ENCODE measurements at places on chromosomes 1 and 21.

GRCh38 chr21:15241997-15242736 lies 177.4 kb upstream of the NRIP1 start:
- DNase-seq = no peak

DNA sequence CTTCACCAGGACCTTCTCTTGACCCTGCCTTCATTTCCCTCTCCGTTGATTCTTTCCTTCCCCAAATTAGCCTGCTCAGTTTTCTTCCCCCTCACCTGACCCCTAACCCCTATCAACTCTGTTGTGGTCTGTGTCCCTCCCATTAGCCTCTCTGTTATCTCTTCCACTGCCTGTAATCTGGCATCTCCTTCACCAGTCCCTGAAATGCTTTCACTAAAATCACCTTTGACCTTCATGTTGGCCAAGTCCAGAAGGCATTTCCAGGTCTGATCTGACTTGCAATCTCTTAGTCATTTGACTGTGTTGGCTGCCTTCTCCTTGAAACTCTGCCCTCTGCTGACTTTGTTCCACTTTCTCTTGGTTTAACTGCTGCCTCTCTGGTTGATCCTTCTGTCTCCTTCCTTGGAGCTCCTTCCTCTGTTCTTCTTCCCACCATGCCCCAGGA lies 28.2 kb downstream of the ATP8B2 start:
- no peak for DNase-seq

DNA sequence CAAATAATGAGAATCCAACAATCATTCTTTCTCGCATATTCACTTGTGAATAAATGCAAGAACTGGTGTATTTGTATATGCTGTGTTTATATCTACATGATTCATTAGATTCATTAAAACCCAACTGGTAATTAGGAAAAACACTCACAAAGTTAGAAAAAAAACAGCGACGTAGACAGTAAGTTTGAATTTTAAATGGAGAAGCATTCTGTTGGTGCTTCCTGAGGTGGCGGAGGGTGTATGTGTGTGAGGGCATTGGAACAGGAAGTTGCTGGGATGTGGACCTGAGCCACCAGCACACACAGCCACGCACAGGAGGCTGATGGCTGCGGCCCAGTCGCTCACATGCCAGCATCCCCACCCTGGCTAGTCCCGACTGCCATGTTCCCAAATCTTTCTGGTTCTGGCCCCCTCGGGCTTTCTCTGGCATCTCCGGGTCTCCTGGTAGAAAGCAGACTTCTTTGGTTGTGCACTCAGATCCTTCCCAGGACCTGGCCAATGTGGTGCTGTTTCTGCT lies 121.6 kb upstream of the IRF2BP2 start:
- DNase-seq = peak; percentile 41

- DNase-seq = no peak
Observed at GRCh38 chr1:205925736-205926135, 17.5 kb downstream of the SLC26A9 start.

DNA sequence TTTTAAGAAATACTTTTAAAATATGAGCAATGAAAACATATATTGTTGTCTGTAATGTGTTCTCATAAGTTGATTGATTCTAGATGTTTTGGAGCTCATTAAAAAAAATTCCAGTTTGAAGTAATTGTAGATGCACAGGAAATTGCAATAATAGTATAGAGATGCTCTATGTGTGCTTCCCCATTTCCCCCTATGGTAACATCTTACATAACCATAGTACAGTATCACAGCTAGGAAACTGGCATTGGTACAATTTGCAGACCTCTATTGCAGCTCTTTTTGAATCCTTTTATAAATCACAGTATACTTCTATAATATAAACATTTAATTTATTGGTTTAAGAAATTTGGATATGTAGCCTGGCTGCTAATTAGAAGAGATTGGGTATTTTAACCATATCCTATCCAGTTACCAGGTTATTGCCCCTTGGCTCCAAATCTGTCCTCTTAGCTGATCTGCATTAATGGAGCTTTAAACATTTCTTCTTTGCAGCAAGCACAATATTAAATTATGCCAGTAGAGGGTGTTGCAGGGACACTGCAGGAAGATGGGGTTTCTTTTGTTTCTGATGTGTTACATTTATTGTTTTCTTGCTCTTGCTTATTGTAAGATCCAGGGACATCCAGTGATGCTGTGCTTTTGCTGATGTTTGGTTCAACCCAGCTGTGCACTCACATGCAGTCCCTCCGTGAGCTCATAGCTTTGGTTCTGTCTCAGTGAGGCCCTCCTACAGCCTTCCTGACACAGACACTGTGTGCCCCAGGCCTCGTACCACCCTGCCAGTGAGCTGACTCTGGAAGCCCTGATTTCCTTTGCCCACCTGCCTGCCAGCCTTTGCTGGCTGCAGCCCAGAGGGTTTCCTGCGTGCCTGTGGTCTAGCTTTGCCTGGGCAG lies 103.3 kb downstream of the RABGAP1L start:
- no peak for DNase-seq

- DNase-seq = no peak
Observed at GRCh38 chr1:44515416-44515815, 110.4 kb downstream of the RNF220 start.

DNA sequence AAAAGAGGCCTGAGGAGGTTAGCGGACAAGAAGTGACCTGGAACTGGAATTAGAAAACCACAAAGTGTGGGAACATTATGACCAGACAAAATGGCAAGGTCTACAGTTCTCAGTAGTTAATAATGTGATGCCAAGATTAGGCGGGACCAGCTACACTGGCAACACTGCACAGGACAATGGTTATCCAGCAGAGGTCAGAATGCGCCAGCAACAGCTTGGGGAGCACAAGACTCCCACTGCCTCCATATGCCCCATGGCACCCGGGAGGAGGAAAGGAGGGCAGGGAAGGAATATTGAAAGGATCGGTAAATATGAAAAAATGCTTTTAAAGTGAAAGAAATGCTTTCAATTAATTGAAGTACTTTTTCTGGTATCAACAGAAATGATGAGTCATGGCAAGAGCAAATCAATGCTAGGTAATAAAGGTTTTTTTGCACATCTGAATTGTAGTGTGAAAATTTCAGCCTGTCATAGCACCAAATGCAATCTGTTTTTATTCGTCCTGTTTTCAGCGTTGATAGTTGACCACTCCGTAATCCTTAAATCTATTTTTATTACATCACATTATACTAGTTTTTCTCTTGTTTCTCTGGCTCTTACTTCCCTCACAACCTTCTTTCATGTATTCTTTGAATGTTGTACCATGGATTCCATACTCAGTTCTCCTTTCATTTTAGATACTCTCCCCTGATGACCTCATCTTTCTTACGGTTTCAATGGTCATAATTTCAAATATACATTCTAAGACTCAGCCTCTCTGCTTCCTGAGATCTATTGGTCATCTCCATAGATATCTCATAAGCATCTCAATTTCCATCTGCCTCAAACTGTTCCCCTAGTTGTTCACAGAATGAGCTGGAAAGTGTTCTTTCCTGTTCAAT lies 30.7 kb downstream of the VCAM1 start:
- DNase-seq = no peak

DNA sequence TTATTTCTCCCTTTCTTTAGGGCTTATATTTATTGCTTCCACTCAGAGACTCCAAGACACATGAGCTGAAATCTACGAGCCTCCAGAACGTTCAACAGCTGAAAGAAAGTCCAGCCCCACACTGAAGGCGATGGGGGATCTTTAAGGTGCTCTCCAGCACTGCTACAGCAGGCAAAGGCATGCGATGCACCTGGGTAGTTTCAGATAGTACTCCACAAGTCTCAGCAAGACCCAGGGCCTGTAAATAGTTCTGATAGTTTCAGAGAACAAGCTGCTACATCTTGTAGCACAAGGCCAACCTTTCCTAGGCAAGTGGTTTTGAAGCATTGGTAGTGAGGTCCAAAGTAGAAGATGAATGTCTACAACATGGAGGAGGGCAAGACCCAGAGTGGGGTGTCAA lies 2.2 kb upstream of the HSD3B1 start:
- DNase-seq = no peak

GRCh38 chr1:29800120-29800519 lies 563.8 kb downstream of the PTPRU start:
- no peak for DNase-seq

DNA sequence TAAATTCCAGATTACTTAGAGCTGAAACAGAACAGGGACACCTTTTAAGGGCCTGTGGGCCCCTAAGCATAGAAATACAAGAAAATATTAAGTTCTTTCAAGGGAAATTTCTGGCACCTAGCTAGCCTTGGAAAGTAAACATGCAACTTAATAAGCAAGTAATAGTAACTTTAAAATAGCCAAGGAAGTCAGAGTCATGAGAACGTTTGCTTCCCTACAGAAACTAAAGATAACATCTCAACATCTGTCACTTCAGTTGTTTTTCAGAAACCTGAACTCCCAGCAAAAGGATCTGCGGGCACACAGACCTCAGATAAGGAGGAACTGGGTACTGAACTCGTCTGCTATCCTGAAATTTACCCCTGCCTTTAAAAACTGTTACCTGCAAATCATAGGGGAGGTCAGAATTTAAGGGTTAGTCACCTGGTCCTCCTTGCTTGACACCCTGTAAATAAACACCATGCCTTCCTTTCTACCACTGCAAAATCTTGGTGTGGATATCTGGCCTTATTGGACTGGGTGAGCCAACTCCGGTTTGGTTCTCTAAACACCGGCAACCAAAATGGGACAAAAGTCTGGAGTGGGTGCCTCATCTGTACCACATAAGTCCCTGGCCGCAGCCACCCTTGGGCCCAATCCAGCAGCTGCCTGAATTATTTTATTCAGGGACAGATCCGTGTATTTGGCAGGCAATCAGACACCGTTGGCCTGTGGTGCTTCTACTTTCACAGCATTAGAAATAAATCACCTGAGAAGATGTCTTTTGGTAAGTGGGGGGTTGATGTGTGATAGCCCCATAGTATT lies 27.9 kb downstream of the NRDC start:
- DNase-seq = no peak

GRCh38 chr1:43134068-43134467 lies 38.0 kb downstream of the EBNA1BP2 start:
- DNase-seq = no peak

DNA sequence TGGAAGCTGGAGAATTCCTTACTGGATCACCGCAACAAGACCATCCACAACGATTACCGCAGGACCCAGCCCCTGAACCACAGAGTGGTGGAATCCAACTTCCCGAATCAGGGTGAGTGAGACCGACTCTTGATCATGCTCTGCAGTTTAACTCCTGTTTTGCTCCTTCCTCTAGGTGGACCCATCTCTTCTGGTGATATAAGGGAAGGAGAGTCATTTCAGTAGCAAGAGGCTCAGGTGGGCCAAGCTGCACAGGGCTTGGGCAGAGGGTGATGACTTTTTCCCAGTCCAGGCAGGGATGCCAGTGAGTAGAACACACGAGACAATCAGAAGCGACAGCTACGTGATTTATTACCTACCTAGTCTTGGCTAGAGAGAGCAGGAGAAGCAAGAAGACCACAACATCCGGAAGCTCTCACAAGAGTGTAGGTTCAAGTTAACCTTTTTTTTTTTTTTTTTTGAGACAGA lies 25.2 kb downstream of the CA6 start:
- DNase-seq = peak; percentile 42

DNA sequence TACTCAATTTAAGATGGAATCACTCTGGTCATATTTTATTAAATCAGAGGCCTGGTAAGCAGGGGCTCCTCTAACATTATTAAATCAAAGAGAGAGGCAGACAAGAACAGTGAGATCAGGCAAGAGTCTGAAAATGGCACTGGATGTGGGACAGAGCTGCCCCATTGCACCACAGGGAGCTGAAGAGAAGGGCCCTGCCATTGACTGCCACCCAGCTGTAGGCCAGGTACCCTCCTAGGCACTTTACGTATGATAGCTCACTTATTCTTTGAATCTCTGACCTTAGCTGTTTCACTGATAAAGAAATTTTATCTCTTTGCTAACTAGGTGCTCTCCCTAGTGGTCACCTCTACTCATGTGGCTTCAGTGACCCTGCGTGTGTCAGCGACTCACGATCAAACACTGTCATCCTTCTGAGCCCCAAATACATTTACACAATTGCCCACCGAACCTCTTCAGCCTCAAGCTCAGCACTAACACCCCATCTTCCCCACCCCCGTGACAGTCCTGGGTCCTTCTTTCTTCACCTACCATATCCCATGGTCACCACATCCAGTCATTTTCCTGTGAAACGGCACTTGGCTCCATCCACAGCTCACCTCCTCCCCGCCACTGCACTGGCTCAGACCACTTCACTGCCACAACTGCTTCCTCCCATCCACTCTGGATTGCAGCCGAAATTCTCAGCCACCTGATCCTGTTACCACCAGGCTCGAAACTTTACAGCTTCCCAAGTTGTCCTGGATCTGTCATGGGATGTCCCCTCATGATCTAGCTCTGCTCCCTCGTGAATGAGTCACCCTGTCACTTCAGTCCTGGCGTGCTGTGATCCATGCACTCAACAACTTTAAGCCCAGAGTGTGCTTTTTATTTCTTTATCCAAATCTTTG lies 97.3 kb upstream of the SYT6 start:
- DNase-seq = no peak

DNA sequence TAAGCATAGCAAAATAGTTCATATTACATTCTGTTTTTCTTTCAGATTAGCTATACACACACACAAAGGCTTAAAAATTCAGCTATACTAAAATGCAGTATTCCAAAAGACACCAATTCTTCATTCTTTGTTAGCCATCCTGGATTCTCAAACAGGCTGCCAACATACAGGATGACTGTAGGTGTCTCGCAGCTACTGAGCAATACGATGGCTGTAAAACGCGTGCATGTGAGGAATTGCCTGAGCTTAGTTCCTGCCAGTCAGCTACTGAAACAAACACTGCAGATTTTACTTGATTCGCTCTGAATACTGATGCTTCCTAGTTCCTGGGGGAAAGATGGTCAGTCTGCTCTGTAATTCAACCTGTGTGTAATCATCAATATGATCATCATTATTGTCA lies 24.7 kb upstream of the HMGN1 start:
- DNase-seq = no peak

DNA sequence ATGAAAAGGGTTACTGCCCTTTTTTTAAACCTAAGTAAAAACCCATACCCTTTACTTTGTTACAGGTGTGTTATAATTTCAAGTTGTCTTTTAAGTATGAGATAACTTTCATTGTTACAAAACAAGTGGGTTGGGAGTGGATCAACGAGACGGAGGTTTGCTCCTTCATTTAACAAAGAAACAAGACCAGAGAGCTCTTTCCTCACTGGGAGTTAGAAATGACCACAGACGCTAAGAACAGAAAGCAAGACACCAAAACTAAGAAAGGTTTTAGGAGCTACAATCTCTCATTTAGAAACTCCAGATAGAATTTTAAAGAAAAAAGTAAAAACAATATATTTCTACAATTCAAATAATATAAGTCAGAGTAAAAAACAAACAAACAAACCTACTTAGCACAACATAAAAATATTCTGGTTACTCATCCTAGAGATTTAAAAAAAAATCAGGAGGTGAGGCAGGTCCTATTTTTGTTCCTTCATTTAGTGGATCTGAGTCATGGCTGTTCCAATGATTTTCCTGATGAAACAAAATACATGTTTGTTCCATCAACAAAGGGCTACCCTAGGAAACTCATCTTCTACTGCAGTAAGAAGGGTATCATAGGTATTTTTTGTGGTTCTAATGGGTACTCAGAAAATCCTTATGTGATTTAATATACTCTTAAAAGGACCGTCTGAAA lies 33.0 kb downstream of the APP start:
- DNase-seq = no peak

All from stimulated activated CD4-positive, alpha-beta T cell treated with anti-CD3 and anti-CD28 coated beads, Interleukin-2, amount 100 ng/mL, for 24 hours (primary cell).